ENCODE measurements at places on chromosomes 2 and 18.

- no peak for DNase-seq
These were observed 66.5 kb upstream of the UGP2 start for GRCh38 chr2:63775191-63775590.

- peak; percentile 23 for DNase-seq
These were observed 27.5 kb downstream of the CNRIP1 start for GRCh38 chr2:68292108-68292710.

- no peak for DNase-seq
These were observed 20.2 kb downstream of the PRKAG3 start for GRCh38 chr2:218811382-218811781.

DNA sequence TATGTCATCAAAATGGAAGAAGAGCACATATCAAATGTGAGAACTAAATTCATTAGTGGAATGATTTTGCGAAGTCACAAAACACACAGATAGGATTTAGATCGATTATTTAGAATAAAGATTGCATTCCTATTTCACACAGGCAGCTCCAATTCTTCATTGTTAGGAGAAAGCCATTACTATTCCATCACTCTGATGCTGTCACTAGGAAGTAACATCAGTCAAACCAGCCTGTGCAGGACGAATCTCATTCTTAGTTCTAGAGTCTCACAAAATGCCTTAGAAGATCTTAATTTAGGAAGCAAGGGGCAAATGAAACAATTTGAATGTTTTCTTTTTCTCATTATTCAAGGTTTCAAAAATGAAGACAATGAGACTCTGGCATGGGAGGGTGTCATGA is 44.0 kb upstream of the SPP2 start:
- DNase-seq: no peak

GRCh38 chr2:241391892-241392665 is 36.0 kb downstream of the FARP2 start:
- peak; percentile 48 for DNase-seq

DNA sequence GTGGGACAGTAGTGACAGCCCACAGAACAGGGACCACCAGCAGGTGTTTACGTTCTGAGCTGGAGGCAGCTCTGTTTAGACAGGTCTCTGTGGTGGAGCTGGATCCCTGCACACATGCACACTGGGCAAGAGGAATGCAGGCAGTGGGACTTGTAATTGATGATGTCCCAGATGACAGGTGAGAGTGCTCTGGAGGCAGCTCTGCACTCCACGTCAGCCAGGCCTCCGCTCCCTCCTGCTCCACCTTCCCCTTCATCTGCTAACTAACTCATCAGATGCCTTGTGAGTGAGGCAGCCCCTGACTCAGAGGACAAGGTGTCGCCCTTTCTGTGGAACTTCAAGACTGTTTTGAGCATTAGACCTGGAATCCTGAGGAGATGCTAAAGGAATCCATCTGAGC is 53.2 kb downstream of the SH3YL1 start:
- no peak for DNase-seq

DNA sequence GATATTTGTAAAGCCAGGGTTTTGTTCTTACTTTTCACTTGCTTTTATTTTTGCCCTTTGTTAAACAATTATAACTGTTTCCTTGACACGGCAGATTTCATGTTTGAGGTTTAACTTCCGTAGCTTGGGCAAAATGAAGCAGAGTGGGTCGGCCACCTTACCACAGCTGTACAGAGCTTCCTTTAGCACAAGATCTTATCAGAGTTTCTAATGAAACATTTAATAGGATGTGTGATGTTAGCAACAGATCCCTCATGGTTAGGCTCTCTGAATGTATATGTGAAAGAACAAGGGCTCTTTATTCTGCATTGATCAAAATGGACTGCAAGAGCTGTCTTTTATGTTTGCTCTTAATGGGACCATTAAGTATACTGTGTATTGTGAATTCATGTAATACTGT is 22.3 kb downstream of the RNF125 start:
- no peak for DNase-seq

DNA sequence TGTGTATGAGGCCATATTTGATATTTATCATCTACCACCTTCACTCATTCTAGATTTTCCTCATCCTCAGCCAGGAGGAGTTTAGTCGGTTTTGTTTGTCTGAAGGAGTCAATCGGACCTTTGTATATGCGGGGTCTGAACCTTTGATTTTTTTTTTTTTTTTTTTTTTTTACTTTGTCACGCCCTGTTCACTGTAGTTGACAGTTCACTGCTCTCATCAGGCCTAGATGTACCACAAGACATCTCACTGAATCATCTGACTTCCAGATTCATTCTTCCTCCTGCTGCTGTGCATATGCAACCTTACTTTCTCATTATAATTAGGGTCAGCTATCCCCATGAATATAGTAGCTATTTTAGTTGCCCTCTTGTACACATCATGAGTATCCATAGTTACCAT is 133.2 kb downstream of the ARHGAP15 start:
- no peak for DNase-seq

GRCh38 chr2:205657579-205657978 is 24.7 kb upstream of the NRP2 start:
- peak; percentile 73 for DNase-seq

GRCh38 chr18:58996131-58996641 is 131.5 kb downstream of the ZNF532 start:
- DNase-seq: no peak

GRCh38 chr18:32753656-32754260 is 19.1 kb downstream of the KLHL14 start:
- no peak for DNase-seq

DNA sequence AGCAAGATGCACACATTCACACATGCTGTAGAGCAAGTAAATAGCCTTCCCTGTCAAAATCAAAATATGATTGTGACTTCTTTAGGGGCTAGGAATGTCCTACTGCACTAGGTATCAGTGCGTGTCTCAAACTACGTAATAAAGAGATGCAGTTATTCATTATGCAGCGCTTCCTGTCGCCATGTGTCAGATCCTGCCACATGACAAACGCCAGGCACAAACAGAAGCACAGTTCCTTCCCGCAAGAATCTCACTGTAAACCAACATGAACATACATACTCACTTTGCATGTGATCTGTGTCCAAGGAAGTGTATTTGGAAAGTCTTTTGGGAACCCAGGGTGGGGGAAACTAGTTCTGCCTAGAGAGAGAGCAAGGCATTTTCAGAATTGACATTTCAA is 599.9 kb downstream of the RNF144A start:
- peak; percentile 52 for DNase-seq
